ENCODE measurements at places on chromosomes 16 and 17.

DNA sequence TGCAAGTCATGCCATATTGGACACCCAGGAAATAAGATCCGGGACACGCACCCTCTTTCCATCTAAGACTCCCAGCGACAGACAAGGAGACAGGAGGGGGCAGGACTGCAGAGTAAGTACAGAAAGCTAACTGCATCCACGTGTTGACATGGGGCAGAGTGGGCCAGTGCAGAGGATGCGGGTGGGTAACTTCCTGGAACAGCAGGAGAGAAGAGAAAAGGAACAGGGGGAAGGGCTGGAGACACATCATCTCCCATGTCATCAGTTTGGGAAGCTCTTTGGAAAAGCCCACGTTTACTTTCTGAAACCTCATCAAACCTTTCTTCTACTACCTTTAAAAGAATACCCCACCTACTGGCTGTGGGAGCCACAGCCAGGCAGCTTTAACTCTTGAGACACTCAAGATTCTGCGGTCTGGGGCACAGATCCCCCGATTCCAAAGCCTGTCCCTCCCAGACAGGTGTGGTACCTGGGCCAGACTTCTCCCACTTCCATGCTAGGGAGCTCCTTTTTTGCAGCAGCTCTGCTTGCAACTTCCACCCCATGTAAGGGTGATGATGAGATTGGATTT, 273.5 kb upstream of the RPL38 start:
- no peak for DNase-seq

DNA sequence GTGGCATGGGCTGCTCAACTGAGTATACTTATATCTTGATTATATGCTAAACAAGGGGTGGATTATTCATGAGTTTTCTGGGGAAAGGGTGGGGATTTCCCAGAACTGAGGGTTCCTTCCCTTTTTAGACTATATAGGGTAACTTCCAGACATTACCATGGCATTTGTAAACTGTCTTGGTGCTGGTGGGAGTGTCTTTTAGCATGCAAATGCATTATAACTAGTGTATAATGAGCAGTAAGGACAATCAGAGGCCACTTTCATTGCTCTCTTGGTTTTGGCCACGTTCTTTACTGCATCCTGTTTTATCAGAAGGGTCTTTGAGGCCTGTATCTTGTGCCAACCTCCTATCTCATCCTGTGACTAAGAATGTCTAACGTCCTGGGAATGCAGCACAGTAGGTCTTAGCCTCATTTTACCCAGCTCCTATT, 12.0 kb downstream of the PRR11 start:
- no peak for DNase-seq

DNA sequence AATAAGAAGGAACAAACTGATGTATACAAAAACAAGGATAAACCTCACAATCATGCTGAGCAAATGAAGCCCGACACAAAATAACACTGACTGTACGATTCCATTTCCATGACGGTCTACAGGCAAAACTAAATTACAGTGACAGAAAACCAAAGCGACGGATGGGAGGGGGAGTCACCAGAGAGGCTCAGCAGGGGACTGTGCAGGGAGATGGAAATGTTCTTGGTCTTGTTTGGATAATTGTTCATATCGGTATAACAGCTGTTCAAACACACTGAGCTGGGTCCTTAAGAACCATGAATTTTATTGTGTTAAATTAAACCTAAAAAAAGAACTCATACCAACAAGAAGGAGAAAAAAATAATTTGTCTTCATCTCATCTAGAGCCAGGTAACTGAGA, 97.8 kb downstream of the NXN start:
- DNase-seq: no peak

DNA sequence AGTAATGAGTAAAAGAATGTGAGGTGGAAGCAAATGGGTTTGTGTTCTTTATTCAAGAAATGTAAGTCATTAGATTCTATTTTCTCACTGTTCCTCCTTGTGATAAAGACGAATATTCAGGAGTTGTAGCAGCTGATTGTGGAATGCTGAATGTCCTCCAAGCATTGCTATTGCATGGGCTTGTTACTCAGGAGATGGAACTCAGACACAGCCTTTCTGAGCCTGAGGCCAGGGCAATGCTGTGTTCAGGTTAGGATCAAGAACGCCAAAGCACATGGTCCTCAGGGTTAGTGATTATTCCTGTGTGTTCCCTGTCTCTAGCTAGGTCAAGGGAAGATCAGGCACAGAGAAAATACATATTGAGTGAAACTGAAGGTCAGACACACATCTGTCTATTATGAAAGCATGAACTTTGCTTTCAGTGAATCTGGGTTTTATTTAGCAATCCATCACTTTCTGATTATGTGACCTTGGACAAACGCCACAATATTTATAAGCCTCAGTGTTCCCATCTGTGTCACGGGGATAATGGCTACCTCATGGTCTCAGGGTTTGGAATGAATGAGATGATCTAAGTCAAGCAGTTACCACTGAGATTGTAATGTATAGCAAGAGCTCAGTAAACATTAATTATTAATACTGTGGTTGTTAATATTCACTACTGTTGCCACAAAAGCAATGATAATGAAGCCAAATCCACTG, 426.8 kb upstream of the DYNLRB2 start:
- no peak for DNase-seq

GRCh38 chr16:14531101-14531500, 99.0 kb downstream of the PARN start:
- no peak for DNase-seq

Measured in non-pigmented ciliary epithelial cell (primary cell).